ENCODE measurements at places on chromosomes 2 and 18. TPM values are rescaled to one million over a fixed set of nuclear protein-coding genes. Genes with fewer than 3 reads are reported as not detected.

DNA sequence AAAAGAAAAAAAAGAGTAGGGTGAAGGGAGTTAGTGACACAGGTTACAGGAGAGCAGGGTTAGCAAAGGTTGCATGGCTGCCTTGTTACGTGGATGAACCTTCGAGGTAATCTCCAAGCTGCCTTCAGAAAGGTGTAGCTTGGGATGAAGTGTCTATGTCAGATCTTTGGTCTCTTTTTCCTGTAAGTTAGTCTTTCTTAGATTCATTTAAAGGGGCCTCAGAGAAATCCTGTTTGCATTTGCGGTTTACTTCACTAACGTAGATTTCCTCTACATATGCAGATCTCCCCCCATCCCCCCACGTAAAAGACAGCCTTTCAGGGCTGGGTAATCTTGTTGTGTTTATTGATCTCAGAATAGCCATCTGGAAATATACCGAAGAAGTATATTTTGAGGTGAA, 83.7 kb downstream of the MTA3 start:
- no peak for DNase-seq
- no peaks in the 10 kb centered on the region for H3K27me3 ChIP-seq
- no peaks in the 10 kb centered on the region for H3K4me1 ChIP-seq
- H3K4me3 ChIP-seq = no peak overlapping the region
- no peak overlapping the region for H3K27ac ChIP-seq

DNA sequence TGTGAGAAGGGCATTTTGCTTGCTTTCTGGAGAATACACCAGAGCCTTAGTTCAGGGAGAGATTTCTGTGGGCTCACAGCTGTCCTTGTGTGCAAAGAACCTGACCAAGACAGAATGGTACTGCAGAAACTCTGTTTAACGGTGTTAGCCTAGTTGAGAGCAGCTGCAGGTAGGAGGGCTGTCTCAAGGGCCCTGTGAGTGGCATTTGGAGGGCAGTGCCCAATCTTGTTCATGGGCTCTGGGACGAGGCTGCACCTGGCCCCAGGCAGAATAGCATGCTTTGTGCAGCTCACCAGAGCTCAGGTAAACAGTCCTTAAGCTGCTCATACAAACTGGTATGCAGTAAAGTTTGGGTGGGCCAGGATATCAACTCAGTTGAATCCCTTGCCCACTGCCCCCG, 16.9 kb upstream of the RGPD4 start:
- no peaks in the 10 kb centered on the region for H3K27me3 ChIP-seq
- DNase-seq = no peak
- H3K36me3 ChIP-seq = no peaks in the 10 kb centered on the region

GRCh38 chr2:141528990-141529389, 601.8 kb downstream of the LRP1B start:
- no peaks in the 10 kb centered on the region for H3K27me3 ChIP-seq
- DNase-seq = no peak
- no peak overlapping the region for H3K4me3 ChIP-seq
- H3K27ac ChIP-seq = no peak overlapping the region

GRCh38 chr18:12359515-12359927, 17.5 kb downstream of the AFG3L2 start:
- no peaks in the 10 kb centered on the region for H3K4me1 ChIP-seq
- no peak overlapping the region for H3K4me3 ChIP-seq
- H3K36me3 ChIP-seq = peaks cover 30% of the 10 kb centered on the region
- DNase-seq = no peak
- no peaks in the 10 kb centered on the region for H3K27me3 ChIP-seq

DNA sequence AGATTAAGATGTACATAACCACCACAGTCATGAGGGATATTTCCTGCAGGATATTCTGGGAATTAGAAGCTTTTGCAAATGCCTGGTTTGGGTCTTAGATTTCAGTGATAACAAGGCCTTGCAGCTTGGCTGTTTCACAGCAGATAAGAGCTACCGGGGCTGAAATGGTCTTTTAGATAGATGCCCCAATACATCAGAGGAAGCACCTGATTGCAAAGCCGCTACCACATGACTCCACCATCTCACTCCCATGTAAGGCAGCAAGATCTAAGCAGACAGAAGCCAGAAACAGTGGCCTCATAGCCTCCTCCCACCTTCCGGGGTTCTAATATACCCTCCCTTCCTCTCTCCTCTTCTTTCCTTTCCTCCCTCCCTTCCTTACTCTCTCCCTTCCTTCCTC, 31.1 kb upstream of the EPG5 start:
- H3K36me3 ChIP-seq = no peaks in the 10 kb centered on the region
- H3K27ac ChIP-seq = no peak overlapping the region
- H3K4me3 ChIP-seq = no peak overlapping the region
- no peaks in the 10 kb centered on the region for H3K4me1 ChIP-seq
- H3K27me3 ChIP-seq = no peaks in the 10 kb centered on the region
- DNase-seq = no peak

GRCh38 chr2:74959106-74959751, 786 bp downstream of the POLE4 start:
- peaks cover 8% of the 10 kb centered on the region for H3K4me1 ChIP-seq
- no peaks in the 10 kb centered on the region for H3K36me3 ChIP-seq
- peak overlapping the region; percentile 79 for H3K27ac ChIP-seq
- no peaks in the 10 kb centered on the region for H3K27me3 ChIP-seq

The ALKAL2 gene
- not detected for total RNA-seq

The CNGA3 gene
- not detected for total RNA-seq

All from Panc1 (cell line).